GM20000 (cell line): ENCODE measurements at places on chromosomes 16 and 17.

DNA sequence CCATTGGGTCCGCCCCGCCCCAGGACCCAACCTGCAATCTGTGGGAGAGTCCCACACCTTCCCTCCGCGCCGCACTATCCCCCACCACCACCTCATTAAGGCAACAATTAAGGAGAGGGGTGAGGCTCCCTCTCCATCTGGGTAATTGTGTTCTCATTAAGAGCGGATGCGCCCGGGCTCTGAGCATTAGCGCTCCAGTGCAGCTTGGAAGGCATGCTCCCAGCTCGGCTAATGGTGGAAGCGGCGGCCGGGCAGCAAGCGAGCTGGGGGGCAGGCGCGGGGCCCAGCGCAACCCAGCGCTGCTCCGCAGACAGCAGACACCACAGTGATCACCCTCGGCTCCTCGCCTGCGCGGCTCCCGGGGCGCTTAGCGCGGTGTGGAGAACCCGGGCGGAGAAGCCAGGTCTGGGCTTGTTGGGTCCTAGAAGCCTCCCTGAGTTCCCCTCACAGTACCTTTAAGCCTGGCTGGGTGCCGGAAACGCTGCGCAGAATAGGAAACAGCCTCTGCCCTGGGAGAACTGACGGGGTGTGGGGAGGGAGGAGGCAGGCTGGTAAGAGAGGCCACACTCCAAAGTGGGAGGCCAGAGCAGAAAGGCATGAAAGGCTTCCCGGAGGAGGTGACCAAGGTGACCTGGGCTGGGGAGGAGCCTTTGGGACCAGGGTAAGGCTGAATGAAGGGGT, 6.4 kb downstream of the CBLN1 start:
- DNase-seq, result no peak

DNA sequence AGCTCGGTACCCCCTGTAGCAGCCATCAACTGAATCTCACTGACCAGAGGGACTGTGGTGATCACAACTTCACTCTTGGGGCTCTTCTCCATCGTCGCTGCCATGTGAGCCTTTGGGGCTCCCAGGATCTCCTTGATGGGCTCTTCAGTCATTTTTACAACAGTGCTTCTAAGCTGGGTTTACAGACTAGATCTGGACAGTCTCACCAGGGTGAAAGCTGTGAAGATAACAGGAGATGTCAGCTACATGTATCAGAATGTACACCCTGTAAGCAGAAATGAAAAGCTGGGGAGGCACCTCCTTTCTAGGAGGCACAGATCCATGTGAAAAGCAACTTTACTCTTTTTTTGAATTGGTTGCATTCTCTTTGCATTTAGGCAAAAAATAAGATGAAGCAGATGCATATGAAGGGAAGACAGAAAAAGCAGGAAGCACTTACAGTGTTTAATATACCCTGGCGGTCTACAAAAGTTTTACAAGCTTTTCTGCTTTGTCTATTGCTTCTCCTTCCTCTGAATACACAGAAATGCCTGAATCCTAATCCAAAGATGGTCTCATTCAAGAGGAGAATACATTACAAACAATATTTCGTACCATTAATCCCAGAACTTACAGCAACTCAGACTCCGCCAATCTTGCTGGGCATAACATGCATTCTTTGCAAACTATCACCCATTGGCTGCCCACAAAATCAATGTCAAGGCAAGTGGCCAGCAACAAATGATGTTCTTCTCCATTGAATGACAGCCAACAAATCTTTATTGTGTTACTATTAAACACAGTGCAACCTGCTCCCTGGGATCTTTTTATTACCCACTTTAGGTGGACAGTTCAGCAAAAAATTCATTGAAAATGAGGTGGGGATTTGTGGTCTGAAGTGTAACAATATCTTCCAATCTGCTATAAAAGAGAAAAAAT, 1.5 kb downstream of the TMEM100 start:
- no peak for DNase-seq

- no peak for DNase-seq
Observed at GRCh38 chr16:26665166-26665939, 401.4 kb upstream of the C16orf82 start.

DNA sequence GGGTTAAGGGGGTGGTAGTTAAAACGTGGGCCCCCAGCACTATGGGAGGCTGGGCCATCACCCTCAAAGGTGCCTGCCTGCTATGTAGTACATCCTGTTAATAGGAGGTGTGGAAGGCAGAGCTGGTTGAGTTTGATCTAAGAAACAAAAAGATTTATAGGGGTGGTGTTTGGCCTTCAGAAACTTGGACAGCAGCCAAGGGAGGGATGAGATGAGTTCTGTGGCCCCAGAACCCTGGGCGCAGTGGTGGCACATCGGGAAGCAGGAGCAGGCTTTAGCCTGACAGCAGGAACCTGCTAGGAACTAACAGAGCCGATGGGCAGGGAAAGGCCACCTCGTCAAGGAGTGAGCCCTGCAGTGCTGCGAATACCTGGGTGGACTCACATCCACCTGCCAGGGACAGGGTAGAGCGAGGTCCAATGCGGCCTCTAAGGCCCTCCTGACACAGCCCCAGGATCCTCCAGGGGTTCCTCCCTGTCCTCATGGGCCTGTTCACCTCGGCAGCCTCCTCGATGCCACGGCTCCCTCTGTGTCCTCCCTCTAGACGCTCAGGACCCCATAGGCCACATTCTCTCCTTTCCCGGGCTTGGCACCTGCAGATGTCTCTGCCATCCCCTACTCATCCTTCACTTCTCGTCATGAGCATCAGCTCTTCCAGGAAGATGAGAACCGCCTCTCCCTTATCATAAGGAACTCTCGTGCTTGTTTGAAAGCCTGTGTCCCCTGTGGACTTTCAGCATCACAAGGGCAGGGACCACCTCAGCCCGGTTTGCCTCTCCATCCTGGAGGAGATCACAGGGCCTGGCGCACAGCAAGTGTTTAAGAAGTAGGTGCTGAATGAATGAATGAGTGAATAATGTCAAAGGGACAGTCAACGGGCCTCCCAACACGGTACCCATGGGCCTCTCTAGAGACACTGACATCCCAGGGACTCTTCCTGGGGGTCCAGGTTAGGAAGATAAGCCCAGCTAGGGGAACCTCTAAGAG, 103.5 kb upstream of the TNRC6C start:
- no peak for DNase-seq

GRCh38 chr16:23269248-23269953, 32.7 kb upstream of the SCNN1B start:
- no peak for DNase-seq

GRCh38 chr16:47712276-47713224, 251.4 kb downstream of the PHKB start:
- no peak for DNase-seq

DNA sequence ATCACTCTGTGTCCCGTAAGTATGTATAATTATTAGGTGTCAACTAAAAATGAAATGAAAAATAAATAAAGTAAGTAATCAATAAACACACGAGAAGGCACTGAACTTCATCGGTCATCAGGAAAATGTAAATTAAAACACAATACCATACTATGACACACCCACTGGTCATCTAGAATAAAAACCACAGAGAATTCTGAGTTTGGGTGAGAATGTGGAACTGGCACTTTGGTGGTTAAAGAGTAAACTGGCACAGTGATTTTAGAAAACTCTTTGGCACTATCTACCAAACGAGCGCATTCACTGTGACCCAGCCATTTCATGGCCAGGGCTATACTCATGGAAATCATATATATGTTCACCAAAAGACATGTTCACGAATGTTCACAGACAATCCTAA, 98.2 kb downstream of the HS3ST3A1 start:
- DNase-seq, result no peak

GRCh38 chr17:80738020-80738808, 193.6 kb downstream of the RPTOR start:
- DNase-seq, result peak; percentile 47

DNA sequence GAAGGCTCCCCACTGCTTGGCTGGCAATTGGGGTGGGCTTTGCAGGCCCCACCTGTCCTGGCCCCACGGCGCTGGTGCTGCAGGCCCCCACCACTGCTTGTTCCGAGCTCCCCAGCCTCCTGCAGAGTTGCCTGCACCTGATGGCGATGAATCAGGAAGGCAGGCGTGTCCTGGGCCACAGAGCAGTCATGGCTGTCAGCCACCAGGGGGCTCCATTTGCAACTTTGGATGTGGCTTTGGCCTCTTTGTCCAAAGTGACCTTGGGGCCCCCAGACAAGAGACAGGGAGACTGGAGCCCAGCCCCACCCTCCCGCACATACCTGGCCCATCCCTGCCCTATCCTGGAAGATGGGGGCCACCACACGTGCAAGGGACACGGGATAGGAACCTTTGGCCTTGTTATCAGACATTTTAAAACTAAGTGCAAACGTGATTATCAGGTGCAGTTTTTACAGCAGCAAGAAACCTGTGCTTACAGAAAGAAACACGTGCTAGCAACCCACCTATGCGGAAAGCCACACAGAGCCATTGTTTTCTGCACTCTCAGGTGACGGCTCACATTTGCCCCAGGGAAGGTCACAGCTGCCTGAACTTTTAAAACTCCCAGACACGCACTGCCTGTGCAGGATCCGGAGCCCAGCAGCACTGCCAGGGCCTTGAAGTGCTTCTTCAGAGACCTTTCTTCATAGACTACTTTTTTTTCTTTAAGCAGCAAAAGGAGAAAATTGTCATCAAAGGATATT, at the start of gene DNASE1:
DNASE1 (plus strand) TSS at position 443 of the 743 bp plus-strand sequence. CDS start 683 bp downstream, outside the sequence.
- peak; percentile 80 for DNase-seq

DNA sequence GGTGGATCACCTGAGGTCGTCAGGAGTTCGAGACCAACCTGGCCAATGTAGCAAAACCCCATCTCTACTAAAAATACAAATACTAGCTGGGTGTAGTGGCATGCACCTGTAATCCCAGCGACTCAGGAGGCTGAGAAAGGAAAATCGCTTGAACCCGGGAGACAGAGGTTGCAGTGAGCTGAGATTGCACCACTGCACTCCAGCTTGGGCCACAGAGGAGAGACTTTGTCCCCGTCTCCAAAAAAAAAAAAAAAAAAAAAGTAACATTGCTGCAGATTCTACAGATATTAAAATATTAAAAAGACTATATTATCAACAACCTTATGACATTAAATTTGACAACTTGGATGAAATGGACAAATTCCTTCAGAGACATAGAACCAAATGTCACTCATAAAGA, 25.7 kb downstream of the MBTD1 start:
- DNase-seq, result no peak

DNA sequence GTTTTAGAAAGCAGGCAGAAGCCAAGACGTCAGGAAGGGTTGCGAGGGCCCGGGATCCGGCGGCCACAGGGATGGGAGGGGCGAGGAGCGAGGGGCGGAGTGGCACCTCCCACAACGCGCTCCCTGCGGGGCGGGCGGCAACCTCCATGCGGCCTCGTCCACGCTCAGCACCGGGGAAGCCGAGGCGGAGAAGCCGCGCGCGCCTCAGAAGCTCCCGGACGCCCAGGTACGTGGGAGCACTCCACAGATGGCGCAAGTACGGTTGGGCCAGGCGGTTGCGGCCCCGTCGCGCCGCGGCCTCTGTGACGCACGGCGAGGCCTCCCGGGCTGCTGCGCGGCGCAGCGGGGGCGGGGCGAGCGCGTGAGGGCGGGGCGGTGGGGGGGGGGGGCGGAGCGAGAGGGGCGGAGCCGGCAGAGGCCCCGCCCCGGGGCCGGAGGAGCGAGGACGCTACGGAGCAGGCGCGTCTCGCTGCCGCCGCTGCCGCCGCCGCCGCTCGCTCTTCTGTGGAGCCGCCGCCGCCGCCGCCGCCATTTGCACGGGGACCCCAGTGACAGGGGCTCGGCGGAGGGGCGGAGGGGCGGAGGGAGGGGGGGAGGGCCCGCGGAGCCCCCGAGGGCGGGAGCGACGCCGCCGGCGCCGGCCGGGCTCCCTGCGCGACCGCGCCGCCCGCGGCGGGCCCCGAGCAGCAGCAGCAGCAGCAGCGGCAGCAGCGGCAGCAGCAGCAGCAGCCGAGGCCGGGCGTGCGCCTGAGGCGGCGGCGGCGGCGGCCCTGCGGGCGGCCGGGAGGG, at the start of gene TENT4B:
TENT4B (plus strand) TSS at position 500 of the 789 bp plus-strand sequence. CDS start 316 bp downstream, outside the sequence.
- DNase-seq, result peak; percentile 99

GRCh38 chr16:17877821-17878360, 407.1 kb upstream of the XYLT1 start:
- no peak for DNase-seq

GRCh38 chr16:9854675-9855074, 327.6 kb downstream of the GRIN2A start:
- DNase-seq, result no peak

DNA sequence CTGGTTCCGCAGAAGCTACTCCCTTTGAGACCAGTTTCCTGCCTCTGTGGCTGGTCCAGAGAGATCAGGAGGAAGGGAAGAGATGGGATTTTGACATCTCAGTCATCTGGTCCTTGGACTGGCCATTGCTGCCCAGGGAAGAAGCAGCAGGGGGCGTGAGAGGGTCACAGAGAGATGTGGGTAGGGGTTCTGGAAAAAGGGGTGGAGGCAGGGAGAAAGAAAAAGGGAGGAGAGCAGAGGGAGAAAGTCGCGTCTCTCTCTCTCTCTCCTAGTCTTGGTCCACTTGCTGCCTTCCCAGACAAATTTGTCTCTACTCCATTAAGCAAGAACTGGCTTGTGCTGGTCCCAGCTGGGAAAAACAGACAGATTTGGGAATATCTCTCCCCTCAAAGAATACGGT, 4.4 kb downstream of the SHBG start:
- no peak for DNase-seq

GRCh38 chr16:81313701-81314602, 810 bp upstream of the GAN start:
- DNase-seq, result no peak

- DNase-seq, result peak; percentile 81
Observed at GRCh38 chr17:40086150-40087044, 14.0 kb downstream of the NR1D1 start.

DNA sequence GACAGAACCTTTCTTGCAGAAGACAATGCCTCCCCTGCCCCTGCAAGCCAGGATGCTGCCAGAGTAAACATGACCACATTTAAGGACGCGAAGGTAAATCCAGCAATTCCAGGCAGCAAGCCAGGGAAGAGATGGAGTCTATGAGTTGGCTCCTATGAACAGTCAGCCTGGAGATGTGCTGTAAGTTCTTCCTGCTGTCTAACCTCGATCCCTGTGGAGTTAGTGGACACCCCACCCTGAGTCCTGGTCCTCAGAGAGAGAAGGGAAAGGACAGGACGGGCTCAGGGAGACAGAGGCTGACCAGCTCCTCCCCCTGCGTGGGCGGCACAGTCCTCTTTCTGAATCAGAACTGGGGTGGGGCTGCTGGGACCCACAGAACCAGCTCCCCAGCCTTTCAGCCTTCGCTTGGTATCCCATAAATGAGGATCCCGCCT, 24.9 kb downstream of the CDC42EP4 start:
- DNase-seq, result no peak
